ENCODE measurements at places on chromosomes 1 and 21. TPM values are rescaled to one million over a fixed set of nuclear protein-coding genes. Genes with fewer than 3 reads are reported as not detected.
A peak's percentile ranks its signal among the peaks of the same experiment; 100 is the strongest.

GRCh38 chr1:208079161-208079560, 165.0 kb downstream of the PLXNA2 start:
- DNase-seq: no peak
- H3K27ac ChIP-seq: no peak overlapping the region
- H3K36me3 ChIP-seq: peaks cover 3% of the 10 kb centered on the region

DNA sequence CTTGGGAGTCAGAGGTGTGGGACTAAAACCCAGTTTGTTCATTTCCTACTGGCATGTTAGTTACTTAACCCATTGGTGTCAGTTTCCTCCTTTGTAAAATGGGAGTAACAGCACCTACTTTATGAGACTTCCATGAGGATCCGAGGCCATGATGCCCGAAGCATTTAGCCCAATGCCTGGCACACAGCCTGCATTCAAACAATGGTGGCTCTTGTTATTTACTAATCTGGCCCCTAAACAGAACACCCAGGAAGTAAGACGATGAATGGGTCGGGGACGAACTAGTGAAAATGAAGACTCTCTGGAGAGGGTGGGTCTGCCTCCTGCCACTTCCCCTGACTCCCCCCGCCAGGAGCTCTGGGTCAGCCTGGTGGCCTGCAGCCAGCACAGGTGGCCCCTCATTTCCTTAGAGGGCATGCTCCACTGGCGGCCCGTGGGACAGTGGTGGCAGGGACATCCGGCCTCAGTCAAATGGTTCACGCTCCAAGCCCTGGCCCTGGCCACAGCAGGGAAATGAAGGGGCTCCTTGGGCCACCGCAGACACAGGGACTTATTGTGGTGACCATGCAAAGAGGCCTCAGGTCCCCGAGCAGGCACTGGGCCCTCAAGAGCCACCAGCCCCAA, 9.5 kb upstream of the TAS1R2 start:
- H3K4me1 ChIP-seq: no peaks in the 10 kb centered on the region
- no peak overlapping the region for H3K27ac ChIP-seq
- no peaks in the 10 kb centered on the region for H3K36me3 ChIP-seq
- no peak for DNase-seq

- no peak overlapping the region for H3K4me3 ChIP-seq
- 0 out of 2 replicates have a peak, but pooled peaks cover 2% of the 10 kb centered on the region for H3K4me1 ChIP-seq
- no peaks in the 10 kb centered on the region for H3K36me3 ChIP-seq
- peak; percentile 75 for DNase-seq
- H3K27ac ChIP-seq: no peak overlapping the region
- H3K27me3 ChIP-seq: peaks cover 14% of the 10 kb centered on the region
Observed at GRCh38 chr1:205325334-205325884, 3.9 kb upstream of the NUAK2 start.

GRCh38 chr21:38914528-38915293, 109.0 kb downstream of the ETS2 start:
- peak; percentile 44 for DNase-seq
- peaks cover 13% of the 10 kb centered on the region for H3K4me1 ChIP-seq
- no peaks in the 10 kb centered on the region for H3K27me3 ChIP-seq
- no peaks in the 10 kb centered on the region for H3K36me3 ChIP-seq
- no peak overlapping the region for H3K4me3 ChIP-seq

DNA sequence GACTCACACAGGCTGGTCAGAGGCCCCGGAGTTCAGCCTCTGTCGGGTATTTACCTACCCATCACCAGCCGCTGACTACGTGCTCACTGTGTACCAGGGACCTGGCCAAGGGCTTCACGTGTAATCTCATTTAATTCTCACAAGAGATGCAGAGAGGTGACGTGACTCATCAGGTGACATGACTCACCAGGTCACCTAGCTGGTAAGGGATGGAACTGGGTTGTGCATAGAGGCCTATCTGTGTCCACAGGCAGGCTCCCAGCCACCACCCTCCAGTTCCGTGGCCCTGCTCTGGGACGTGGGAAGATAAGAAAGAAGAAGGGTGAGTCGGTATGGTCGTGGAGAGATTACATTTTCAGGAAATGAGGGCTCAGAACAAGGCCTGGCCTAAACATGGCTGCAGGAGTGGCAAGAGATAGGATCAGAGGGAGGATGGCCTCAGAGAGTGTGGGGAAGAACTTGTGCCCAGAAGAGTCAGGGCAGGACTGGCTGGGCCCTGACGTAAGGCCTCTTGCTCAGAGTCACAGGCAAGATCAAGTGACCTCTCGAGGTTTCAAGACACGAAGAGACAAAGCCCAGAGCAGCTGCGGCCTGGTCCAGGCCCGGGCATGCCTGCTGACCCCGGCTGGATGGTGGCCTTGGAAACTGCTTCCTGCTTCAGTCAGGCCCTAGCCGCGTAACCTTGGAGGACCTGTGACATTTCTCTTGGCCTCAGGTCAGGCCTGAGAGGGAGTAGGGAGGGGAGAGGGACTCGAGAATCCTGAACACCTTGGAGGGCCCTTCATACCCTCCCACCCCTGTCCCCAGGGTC, 52.7 kb upstream of the WASF2 start:
- H3K36me3 ChIP-seq: no peaks in the 10 kb centered on the region
- peaks cover 80% of the 10 kb centered on the region for H3K4me1 ChIP-seq
- DNase-seq: peak; percentile 70

GRCh38 chr1:183477986-183478781, 5.9 kb downstream of the SMG7 start:
- peaks cover 19% of the 10 kb centered on the region for H3K4me1 ChIP-seq
- no peaks in the 10 kb centered on the region for H3K36me3 ChIP-seq
- DNase-seq: no peak

GRCh38 chr1:203478231-203478630, 2.6 kb downstream of the PRELP start:
- H3K4me1 ChIP-seq: peaks cover 42% of the 10 kb centered on the region
- no peaks in the 10 kb centered on the region for H3K27me3 ChIP-seq
- H3K36me3 ChIP-seq: no peaks in the 10 kb centered on the region
- H3K4me3 ChIP-seq: no peak overlapping the region
- no peak for DNase-seq

- no peak for DNase-seq
- no peak overlapping the region for H3K27ac ChIP-seq
- no peaks in the 10 kb centered on the region for H3K4me1 ChIP-seq
- no peak overlapping the region for H3K4me3 ChIP-seq
- no peaks in the 10 kb centered on the region for H3K36me3 ChIP-seq
- no peaks in the 10 kb centered on the region for H3K27me3 ChIP-seq
Observed at GRCh38 chr1:25771221-25772114, 28.5 kb upstream of the SELENON start.

DNA sequence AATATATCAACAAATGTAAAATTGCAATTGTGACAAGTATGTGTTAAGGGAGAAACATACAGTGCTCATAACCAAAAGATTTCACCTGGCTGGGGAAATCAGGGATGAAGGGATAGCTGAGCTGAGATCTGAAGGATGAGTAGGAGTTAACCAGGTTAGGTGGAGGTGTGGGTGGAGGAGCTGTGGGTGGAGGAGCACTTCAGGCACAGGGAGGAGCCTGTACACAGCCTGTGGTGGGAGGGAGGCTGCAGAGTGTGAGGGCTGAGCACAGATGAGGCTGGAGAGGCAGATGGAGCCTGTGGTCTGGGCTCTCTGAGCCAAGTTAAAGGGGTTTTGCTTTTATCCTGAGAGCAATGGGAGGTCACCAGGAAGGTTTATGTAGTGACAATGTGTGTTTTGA, 111.9 kb downstream of the XCL2 start:
- peaks cover 11% of the 10 kb centered on the region for H3K4me1 ChIP-seq
- DNase-seq: no peak
- H3K27me3 ChIP-seq: no peaks in the 10 kb centered on the region
- no peak overlapping the region for H3K4me3 ChIP-seq
- no peak overlapping the region for H3K27ac ChIP-seq
- H3K36me3 ChIP-seq: no peaks in the 10 kb centered on the region

GRCh38 chr1:224506141-224506814, 71.7 kb upstream of the WDR26 start:
- no peaks in the 10 kb centered on the region for H3K36me3 ChIP-seq
- H3K4me3 ChIP-seq: peak overlapping the region; percentile 30
- H3K27ac ChIP-seq: peak overlapping the region; percentile 69
- H3K27me3 ChIP-seq: no peaks in the 10 kb centered on the region
- peak; percentile 87 for DNase-seq

GRCh38 chr1:33294071-33295010, 26.6 kb downstream of the A3GALT2 start:
- H3K4me1 ChIP-seq: no peaks in the 10 kb centered on the region
- H3K27me3 ChIP-seq: no peaks in the 10 kb centered on the region
- H3K36me3 ChIP-seq: no peaks in the 10 kb centered on the region
- no peak for DNase-seq

BSND gene
- total RNA-seq: not detected

WDR64 gene
- total RNA-seq: not detected

ZNF678 gene
- 1.7 TPM for total RNA-seq

IGSF21 gene
- total RNA-seq: not detected

LAMC2 gene
- 2.4 TPM for total RNA-seq

CACNA1S gene
- not detected for total RNA-seq
